NCI-H226 (cell line): ENCODE measurements at places on chromosomes 7 and 10.

GRCh38 chr7:158302274-158303070, 285.2 kb downstream of the PTPRN2 start:
- no peak for DNase-seq

GRCh38 chr7:77699056-77699455, 2.8 kb downstream of the RSBN1L start:
- DNase-seq = no peak

GRCh38 chr7:124106575-124106974, 73.7 kb upstream of the TMEM229A start:
- DNase-seq = no peak

DNA sequence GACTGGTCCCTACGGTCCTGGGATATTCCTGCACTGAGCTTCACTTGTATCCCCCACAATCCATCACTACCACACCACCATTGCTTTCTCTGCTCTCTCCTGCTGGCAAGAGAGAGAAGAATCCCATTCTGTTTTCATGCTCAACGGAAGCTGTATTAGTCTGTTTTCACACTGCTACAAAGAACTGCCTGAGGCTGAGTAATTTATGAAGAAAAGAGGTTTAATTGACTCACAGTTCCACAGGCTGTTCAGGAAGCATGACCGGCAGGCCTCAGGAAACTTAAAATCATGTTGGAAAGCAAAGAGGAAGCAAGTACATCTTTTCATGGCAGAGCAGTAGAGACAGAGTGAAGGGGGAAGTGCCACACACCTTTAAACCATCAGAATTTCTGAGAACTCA, 260.4 kb upstream of the LYZL1 start:
- no peak for DNase-seq

- no peak for DNase-seq
These were observed 267.7 kb downstream of the MALRD1 start for GRCh38 chr10:19316204-19316870.

- DNase-seq = no peak
These were observed 200.9 kb downstream of the MBL2 start for GRCh38 chr10:52571516-52572182.

DNA sequence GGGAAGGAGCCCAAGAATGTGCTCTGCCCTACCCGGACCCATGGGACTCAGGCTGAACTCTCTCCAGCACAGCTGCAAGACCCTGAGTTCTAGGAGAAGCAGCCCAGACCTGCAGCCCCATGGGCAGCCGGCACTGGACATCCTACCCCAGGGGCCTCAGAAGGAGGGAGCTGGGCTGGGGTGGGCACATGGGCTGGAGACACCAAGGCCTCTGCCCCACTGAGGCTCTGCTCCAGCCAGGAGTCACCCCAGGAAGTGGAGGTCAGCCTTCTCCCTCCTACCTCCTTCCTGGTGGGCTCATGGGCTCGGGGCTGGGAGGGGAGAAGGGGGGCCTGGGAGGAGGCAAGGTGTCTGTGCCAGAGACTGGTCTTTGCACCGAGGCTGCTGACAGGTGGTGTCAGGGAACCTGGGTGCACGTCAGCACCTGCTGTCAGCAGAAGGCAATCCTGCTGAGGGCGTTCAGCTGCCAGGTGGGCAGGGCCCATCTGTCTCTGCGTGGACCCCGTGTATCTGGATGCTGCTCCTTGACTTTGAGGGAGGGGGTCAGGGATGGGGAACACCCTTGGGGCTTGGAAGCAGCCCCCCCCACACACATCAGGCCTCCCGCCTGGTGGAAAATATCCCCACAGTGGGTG, 95.2 kb downstream of the PDGFA start:
- DNase-seq = no peak

DNA sequence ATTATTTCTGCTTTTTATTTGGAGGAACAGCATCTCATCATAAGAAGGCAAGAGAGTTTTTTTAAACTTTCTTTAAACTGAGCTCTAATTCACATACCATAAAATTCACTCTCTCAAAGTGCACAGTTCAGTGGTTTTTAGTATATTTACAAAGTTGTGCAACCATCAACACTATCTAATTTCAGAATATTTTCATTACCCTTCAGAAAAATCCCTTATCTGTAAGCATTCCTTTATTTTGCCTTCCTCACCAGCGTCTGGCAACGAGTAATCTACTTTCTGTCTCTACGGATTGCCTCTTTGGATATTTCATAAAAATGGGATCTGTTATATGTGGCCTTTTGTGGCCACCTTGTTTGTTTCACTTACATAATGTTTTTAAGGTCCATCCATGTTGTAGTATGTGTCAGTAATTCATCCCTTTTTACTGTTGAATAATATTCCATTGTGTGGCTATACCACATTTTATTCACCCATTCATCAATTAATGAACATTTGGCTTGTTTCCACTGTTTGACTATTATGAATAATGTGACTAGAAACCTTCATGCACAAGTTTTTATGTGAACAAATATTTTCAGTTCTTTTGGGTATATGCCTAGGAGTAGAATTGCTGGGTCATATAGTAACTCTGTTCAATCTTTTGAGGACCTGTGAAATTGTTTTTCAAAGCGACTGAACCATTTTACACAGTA, 181.5 kb downstream of the TRIL start:
- peak; percentile 53 for DNase-seq

- DNase-seq = no peak
These were observed 14.7 kb upstream of the TMEM236 start for GRCh38 chr10:17737027-17737965.

DNA sequence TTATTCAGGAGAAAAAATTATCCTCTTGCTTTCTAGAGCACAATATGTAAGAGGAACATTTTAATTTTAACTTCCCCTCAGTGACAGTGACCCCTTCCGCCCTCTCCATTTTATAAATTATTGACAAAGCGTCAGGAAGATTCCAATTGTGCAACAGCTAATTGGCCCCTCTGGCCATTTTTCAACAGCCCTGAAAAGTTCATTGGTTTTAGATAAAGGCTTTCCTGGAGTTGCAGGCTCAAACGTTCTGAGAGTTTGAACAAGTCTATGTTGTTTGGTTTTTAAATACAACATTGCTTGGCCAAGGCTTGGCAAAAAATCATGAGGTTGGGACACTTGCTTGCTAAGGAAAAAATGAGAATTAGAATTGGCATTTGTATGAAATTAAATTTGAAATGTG, 422.2 kb upstream of the ANKRD30A start:
- DNase-seq = no peak

DNA sequence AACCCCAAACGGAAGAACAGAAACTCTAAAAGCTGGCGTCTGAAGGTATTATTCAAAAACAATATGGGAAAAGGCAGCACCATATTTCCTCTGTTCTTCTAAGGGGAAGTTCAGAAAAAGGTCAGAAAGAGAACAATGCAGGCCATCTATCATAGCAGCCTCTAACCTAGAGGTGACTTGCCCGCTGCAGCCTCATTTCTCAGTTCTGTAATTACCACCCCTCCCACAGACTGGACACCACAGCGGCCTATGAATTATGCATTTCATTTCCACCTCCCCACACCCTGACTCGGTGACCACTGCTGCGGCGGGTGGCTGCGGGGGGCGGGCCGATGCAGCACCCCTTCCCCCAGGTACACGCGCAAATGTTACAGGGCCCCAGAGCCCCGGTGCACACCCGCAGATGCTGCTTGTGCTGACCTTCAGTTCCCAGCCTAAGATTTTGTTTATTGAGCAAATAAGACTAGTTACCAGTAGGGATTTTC, 125.5 kb downstream of the CLEC2L start:
- no peak for DNase-seq

DNA sequence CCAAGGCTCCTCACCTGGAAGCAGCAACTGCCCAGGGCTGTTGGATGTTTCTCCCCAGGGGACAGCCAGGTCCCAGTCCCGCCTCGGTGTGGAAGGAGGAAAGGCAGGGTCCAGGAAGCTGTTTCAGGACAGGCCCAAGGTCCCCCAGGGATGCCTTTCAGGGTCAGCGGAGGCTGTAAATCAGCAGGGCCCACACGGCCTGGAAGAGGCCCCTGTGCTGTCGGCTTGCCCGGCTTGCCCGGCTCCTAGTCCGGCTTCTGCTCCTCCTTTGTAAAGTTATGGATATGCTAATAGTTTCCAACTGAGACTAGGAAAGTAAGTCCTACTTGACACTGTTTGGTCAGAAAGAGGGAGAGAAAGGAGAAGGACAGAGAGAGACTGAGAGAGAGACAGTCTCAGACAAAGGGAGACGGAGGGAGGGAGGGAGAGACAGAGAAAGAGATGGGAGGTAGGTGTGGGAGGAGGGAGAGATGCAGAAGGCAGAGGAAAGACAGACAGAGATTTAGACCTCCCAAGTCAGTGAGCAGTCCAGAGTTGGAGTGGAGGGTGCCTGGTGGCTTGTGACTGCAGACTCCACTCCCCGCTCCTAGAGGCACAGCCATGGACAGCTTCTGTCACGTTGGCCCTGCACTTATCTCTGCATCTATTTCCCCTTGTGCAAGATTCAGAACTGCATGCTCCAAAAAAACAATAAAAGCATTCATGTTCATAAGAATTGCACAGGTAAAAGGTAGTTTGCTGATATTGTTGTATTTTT, 10.5 kb downstream of the IKZF1 start:
- no peak for DNase-seq

GRCh38 chr7:18278316-18278715, 217.2 kb upstream of the HDAC9 start:
- no peak for DNase-seq

DNA sequence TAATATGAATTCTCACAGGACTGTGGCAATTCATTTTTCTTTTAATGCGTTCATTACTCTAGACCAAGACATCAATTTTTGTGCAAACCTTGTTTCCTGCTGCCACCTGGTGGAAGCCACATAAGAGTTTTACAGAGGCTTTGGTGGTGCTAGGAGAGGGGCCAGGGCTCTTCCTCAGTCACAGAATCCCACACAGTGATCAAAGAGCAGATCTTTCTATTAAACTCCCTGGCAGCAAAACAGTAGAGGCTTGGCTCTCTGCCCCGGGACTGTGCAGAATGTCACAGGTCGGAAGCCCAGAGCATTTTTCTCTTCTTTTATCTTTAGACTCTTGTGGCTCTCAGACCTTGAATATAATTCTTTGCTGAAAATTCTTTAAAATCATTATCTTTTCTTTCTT, 506.4 kb upstream of the C7orf33 start:
- no peak for DNase-seq

- no peak for DNase-seq
These were observed 8.6 kb downstream of the MEST start for GRCh38 chr7:130500463-130500862.

- DNase-seq = no peak
These were observed 204.1 kb upstream of the POM121L12 start for GRCh38 chr7:52831321-52831720.

DNA sequence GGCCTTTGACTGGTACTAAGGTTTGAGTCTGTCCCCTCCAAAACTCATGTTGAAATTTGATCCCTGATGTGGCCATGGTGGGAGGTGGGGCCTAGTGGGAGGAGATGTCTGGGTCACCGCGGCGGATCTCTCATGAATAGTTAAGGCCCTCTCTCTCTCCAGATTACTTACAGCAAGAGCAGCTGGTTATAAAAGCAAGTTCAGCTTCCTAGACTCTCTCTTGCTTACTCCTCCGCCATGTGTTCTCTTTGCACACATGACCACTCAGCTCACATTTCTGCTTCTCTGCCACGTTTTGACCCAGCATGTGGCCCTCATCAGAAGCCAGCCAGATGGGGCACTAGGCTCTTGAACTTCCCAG, 29.9 kb upstream of the ZMIZ1 start:
- DNase-seq = no peak

DNA sequence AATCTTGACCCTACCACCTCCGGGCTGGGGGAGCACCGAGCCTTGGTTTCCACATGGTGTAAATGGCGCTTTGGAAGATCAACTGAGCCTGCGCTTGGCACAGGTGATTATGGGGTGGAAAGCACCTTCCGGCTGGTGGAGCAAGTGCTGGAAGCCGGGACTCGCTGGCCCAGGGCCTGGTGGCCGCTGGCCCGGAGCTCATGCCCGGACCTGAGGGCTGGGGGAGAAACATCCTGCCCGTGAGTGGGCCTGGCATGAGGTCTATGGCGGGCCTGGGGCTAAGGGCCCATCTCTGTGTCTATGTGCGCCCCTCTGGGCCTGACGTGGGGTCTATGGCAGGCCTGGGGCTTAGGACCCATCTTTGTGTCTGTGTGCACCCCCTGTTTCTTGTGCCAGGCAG, 14.2 kb upstream of the LFNG start:
- no peak for DNase-seq

- DNase-seq = no peak
These were observed 179.1 kb upstream of the FZD1 start for GRCh38 chr7:91085175-91085574.

DNA sequence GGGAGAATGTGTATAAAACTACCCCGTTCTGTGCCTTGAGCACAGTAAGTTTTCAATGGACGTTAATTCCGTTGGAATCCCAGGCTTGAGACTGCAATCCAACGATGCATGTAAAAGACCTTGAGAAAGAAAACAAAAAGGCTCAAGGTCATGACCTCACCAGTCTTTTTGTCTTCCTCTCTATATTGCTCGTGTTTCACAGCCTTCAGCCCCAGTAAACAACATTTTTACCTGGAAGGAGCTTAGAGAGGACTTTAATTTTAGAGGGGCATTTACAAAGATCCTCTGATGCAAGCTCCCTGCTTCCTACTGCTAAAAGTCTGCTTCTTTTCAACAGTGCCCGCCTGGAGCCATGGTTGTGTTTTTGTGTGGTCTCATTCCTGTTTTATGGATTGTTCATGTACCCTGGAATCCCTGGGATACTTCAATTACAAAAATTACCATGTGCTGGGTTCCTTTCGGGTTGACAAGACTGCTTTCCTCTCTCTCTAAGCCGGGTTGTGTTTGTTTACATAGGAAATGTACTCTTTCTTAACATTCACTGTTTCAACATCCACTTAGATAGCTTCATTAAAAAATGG, 320.1 kb upstream of the NFE2L3 start:
- no peak for DNase-seq

GRCh38 chr7:98568891-98569290, 48.2 kb upstream of the NPTX2 start:
- no peak for DNase-seq

DNA sequence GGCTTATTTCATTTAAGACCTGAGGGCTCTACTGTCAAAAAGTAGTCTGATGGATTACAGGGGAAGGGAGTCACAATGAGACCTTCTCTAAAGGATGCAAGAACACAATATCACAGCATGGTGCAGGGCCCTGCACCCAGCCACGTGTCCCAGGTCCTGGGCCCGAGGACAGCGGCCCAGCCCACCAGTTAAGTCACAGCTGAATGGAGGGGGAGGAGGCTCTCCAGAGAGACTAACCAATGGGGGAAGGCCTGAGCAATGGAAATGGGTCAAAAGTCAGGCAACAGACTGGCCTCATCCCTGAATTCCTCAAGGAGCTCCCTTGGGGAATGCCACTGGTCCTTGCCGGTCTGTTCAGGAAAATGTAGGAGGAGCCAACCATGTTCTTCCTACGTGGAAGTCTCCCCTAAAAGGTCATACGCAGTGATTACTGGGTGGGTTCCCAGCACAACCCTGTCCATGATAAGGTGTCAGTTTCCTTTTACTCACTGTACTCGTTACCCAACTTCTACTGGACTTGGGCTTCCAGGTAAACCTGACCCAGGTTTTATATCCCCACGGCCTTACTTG, 28.3 kb downstream of the CCDC3 start:
- DNase-seq = no peak

GRCh38 chr7:79506481-79506880, 53.0 kb upstream of the MAGI2 start:
- peak; percentile 89 for DNase-seq

- DNase-seq = no peak
These were observed 327.1 kb downstream of the GFRA1 start for GRCh38 chr10:115945701-115946445.

GRCh38 chr7:50396856-50397255, 53.3 kb downstream of the FIGNL1 start:
- DNase-seq = no peak
